ENCODE measurements at places on chromosomes 7 and 10. TPM values are rescaled to one million over a fixed set of nuclear protein-coding genes. Genes with fewer than 3 reads are reported as not detected.

GRCh38 chr10:5741276-5741675 is 56.6 kb downstream of the TASOR2 start:
- DNase-seq, result no peak

- DNase-seq, result no peak
Observed at GRCh38 chr7:111697771-111698170, 135.5 kb upstream of the IMMP2L start.

- DNase-seq, result no peak
Observed at GRCh38 chr7:42527004-42527403, 290.0 kb upstream of the GLI3 start.

GRCh38 chr10:92010047-92010735 is 86.6 kb downstream of the BTAF1 start:
- DNase-seq, result no peak

GRCh38 chr10:106866244-106866845 is 298.2 kb downstream of the SORCS1 start:
- no peak for DNase-seq

DNA sequence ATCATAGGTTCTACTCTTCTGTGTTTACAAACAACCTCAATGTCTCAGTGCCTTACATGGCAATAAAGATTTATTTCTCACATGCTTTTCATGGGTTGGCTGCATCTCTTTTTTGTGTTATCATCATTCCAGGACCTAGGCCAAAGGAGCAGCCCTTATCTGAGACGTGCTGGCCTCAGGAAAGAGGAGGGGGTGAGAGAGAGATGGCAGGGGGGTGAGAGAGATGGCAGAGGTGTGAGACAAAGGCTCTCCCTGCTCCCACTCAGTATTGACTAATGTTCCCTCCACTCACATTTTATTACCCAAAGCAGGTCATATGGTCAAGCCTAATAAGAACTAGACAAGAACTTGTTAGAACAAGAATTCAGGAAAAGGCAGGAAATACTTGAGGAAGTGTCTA is 120.1 kb upstream of the PRR15 start:
- no peak for DNase-seq

- no peak for DNase-seq
Observed at GRCh38 chr10:94287336-94287735, 75.4 kb downstream of the NOC3L start.

DNA sequence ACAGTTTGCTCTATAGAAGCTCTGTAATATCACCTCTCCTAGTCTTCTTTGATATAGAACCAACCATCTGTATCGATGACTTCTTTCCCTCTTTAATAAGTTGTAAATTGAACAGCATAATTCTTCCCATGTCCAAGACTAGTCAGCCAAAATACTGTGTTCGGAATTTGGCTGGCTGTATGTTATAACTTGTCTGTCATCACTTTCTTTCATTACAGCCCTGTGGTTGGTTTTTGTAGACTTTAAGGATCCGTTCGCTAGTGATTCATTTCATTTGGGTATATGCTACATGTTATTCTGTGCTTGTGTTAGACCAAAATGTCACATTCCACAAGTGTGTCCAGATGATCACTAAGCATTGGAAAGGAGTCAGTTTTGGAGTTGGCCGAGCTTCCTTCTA is 155.4 kb upstream of the ITGB1 start:
- no peak for DNase-seq

DNA sequence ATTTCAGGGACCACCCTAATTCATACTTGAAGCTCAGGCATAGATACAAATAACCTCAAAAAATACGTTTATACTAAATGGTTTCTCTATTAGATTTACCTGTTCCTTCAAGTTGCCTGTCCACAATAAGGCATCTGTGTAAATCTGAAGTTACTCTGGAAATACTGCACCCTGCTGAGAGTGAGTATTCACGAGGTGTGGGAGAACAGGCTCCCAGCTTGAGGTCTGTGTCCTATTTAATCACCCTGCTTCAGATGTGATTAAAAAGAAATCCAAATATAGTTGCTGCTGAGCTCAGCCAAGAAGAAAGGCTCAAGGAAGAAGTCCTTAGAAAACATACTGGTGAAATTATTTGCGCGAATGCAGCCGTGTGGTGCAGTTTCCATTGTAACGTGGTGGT is 136.8 kb downstream of the KLF6 start:
- no peak for DNase-seq

DNA sequence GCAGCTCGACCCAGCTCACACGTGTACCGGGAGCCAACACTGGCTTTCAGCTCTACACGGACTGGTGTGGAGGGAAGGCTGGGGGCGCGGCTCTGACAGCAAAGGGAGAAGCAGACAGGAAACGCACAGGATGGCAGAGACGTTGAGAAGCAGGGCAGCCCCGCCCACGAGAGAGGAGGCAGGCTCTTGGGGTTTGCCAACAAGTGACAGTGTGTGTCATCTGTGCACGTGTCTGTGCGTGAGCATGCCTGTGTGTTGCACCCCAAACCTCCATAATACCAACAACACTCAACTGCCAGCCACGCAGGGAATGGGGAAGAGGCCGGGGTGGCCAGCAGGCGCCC is 64.4 kb upstream of the PDGFA start:
- peak; percentile 90 for DNase-seq

DNA sequence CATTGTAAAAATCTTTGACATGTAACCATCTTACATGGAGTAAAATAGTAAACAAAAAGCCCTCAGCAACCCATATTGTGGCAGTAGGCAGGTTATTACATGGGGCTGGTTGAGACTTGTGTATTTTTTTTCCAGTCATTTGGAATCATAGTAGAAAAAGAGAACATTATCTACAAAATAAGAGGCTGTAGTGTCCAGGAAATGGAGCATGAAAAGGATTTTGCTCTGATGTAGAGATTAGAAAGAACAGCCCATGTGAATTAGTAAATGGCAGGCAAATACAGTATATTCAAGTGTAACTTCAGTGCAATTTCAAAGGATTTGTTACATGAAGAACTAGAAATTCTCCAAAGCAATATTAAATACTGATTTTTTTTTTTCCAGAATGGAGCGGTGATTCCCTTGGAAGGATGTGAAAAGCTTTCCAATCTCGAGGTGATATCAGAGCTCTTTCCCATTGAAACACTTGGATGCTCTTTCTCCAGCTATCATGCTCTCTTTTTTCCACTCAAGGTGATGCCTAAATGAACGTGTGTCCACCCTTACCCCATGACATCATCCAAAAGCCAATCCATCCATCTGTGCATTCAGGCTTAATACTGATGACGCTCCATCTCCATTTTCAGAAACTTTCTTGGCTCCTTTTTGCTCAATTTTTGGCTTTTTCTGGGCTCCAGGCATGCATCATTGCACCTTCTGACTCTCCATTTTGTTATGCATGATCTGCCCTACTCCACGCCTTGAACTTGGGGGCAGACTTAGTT is 1034.7 kb downstream of the TYW1 start:
- DNase-seq, result no peak

- no peak for DNase-seq
Observed at GRCh38 chr10:26952094-26952493, 91.3 kb upstream of the ABI1 start.

DNA sequence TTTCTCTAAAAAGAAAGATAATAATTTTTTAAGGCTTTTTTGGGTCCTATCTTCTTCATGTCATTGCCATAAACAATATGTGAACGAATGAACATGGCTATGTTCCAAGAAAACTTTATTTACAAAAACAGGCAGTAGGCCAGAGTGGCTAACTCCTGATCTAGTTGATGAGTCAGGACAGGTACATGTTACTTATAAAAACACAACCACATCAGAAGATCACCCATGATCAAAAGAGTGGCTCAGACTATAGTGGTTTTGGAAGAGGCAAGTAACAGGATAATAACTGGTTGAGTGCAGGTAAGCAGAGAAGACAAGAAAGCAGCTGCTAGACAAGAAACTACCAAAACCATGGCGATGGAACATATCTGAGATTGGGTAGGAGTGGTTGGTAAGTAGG is 468.7 kb downstream of the KCNMA1 start:
- DNase-seq, result no peak

GRCh38 chr7:81768951-81769778 is 682 bp downstream of the HGF start:
- no peak for DNase-seq

DNA sequence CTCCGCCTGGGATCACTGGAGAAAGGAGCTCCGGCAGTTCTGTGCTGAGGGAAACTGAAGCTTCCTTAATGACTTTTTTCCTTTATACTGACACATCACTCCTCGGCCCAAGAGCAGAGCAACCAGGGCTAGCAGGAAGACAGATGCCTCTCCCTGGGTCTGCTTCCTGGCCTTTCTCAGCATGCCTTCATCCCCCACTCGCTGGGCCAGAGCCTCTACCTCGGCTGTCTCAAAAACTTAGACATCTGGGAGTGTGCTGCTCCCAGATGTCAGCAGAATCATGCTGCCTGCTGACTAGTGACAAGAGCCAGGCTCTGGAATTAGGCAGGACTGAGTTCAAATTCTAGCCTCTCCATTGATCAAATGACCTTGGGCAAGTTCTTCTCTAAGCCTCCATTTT is 24.4 kb upstream of the LRRC4 start:
- no peak for DNase-seq

DNA sequence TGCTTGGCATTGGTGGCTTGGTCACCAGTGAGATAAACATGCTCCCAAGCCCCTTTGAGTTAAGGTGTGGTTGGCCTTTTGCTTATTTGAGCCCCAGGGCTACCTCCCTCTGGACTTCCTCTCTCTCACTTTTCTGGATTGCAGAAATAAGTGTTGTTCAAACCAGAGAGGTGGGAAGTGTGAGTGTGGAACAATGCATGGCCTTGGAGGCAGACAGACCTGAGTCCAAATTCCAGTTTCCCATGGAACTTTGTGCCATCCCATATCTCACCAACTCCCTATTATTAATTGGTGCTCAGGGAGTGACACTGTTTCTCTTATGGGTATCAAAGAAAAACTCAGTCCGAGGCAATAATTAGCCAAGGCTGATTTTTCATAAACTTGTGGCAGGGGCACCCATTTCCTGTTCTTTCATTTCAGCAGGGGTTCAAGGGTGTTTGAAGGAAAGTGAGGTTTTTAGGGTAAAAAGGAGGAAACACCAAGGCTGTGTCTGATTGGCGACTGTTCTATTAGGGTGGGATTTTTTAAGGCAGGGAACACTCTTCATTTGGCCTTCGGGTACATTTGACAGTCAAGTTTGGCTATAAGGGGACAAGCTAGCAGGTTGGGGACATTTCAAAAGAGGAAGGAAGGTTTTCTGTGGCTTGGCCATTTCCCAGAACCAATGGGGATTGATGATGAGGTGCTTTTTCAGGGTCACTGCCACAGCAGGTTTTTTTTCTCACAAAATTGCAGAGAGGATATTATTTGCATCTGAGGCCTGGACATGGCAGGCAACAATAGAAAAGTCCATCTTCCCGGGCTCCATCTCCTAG is 148.8 kb upstream of the NPY start:
- no peak for DNase-seq

- DNase-seq, result no peak
Observed at GRCh38 chr7:8056439-8056838, 87.8 kb downstream of the GLCCI1 start.

- no peak for DNase-seq
Observed at GRCh38 chr10:117000580-117000979, 4.4 kb downstream of the SHTN1 start.

Gene GDF2
- total RNA-seq, result not detected

Gene ZNF425
- 0.45 TPM for total RNA-seq

Gene OR13A1
- total RNA-seq, result not detected

Gene ANKRD2
- total RNA-seq, result 0.25 TPM

Gene TET1
- 1.6 TPM for total RNA-seq

Gene SPDYE16
- 0.10 TPM for total RNA-seq

Gene ZNF655
- 50.8 TPM for total RNA-seq

Gene SHOC2
- total RNA-seq, result 33.7 TPM

Gene DPYSL4
- total RNA-seq, result 65.2 TPM
